ENCODE measurements at places on chromosomes 1 and 21.

GRCh38 chr21:31879911-31880310, 7.1 kb downstream of the HUNK start:
- DNase-seq: no peak

DNA sequence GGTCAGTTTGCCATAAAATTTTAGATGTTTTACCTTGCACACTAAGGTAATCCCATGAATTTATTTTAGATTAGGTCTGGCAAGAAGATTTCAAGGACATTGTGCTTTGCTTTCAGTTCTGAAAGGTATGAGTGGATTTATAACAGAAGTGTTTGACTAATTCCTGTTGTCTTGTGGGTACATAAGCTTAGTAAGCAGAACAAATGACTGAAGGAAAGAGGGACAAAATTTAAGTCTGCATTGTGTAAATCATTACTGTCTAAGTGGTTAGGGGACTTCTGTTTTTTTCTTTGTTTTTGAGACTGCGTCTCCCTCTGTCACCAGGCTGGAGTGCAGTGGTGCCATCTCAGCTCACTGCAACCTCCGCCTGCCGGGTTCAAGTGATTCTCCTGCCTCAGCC, 60.1 kb downstream of the PKN2 start:
- DNase-seq: no peak

DNA sequence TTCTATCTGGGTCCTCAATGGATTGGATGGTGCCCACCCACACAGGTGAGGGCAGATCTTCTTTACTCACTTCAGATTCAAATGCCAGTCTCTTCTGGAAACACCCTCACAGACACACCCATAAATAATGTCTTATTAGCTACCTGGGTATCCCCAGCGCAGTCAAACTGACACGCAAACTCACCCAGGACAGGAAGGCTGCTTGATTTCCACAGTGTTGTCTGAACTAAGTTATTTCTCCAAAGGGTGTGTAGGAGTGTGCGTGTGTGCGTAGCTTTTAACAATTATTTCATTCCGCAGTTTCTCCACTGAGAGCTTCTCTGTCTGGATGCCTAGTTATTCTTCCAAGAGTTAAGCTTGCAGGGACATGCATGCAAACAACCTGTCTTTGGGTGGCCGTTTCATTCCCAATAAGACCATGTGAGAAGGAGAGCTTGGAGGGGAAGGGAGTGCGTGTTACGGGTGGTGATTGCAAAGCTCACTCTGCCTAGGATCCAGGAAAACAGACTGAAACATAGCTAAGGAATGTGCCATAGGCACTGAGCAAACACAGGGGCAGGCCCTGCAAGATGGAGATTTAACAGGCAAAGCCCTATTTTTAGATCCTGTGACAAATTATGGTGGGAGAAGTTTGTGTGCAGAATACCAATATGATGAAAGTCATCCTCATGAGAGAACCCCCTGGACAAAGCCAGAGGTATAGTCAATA, 269.7 kb downstream of the DYRK1A start:
- DNase-seq: no peak

- no peak for DNase-seq
Measured at GRCh38 chr21:15171546-15171945, 106.7 kb upstream of the NRIP1 start.

DNA sequence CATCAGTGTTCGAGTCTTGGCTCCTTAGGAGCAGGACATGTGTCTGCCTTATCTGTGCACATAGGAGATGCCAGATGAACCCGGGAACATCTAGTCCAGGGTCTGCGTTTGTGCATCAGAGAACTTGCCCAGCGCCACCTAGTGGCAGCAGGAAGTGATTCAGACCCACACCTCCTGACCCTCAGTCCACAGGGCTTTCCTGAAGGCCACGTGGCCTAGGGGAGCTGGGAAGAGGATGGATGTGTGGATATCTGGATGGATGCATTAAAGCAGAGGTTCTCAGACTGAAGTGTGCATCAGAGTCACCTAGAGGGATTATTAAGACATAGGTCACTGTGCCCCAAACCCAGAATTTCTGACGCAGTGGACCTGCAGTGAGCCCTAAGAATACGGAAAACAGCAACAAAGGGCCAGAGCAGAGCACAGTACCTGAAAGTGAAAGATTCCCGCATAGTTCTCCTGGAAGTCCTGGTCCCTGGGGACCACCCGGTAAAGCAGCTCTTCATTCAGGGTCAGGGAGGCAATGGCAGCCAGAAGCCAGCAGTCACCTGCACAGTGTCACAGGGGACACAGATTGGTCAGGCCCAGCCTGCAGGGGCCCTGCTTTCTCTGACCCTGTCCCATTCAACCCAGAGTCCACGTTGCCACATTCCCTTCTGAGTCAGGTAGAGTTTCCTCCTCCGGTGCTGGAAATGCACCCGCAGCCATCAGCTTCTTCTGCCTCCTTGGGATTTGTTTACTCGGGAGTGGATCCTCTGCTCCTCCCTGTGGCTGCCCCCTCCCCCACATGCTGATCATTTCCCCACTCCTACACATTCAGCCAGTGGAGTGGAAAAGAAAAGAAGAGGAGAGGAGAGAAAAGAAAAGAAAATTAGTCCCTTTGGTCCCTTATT, 37.0 kb downstream of the CAPN8 start:
- DNase-seq: no peak

GRCh38 chr21:42056468-42056867, 14.6 kb upstream of the UMODL1 start:
- DNase-seq: no peak

GRCh38 chr1:100246738-100247137, 2.9 kb downstream of the DBT start:
- no peak for DNase-seq
